NCI-H2227 treated with DMSO at 0.1 percent for 48 hours (cell line): ENCODE measurements at places on chromosomes 16 and 17.

- DNase-seq, result no peak
These were observed 145.8 kb downstream of the SPACA3 start for GRCh38 chr17:33137426-33137825.

GRCh38 chr17:27155866-27156265 is 138.0 kb upstream of the WSB1 start:
- DNase-seq, result no peak

DNA sequence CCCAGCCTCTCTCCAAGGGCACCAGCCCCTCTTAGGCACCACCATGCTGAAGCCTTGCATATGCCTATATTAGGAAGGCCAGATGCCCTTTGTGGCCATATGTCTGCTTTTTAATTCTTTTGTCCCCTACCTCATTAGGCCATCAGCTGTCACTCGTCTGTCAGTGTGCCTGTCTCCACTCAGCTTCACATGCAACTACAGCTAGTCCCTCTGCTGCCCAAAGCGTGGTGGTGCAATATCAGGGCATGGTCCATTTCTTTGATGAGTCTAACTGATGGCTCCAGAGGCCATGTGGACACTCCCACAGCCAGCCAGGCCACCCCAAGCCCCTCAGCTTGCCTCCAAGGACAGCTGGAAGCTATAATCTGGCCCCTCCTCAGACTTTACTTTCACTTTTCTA is 36.3 kb downstream of the MYO18A start:
- peak; percentile 3 for DNase-seq

DNA sequence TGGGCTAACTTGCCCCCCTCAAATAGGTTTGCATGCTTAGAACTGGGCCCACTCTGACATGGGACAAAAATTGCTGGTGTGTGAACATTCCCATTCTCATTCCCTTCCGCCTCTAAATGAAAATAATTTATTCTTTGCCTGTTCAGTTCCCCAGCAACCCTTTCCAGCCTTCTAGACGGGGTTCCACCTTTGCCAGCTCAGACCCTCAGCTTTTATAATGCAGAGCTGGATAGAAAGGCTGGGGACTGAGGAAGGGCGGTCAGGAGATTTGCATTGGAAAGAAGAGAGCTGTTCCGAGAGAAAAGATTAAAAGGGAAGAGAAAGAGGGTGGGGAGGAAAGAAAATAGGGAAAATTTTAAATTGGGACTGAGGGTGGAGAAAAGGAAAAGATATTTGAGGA is 151.1 kb upstream of the WSCD1 start:
- no peak for DNase-seq

GRCh38 chr17:62876673-62877405 is 68.7 kb upstream of the MARCHF10 start:
- DNase-seq, result no peak

- no peak for DNase-seq
These were observed 143.3 kb downstream of the STX8 start for GRCh38 chr17:9432134-9432885.

- peak; percentile 5 for DNase-seq
These were observed 23.1 kb downstream of the LITAFD start for GRCh38 chr16:8905168-8905762.

DNA sequence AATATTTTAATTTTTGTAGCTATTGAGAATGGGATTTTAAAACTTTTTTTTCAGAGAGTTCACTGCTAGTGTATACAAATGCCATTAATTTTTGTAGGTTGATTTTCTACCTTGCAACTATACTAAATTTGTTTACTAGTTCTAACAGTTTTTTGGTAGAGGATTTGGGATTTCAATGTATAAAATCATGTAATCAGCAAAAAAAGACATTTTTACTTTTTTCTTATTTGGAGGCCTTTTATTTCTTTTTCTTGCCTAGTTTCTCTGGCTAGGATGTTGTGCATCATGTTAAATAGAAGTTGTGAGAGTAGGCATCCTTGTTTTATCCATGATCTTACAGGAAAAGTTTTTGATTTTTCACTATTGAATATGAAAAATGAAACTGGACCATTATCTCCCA is 602.9 kb upstream of the KIF2B start:
- DNase-seq, result no peak

GRCh38 chr16:80038566-80038965 is 438.0 kb upstream of the MAF start:
- DNase-seq, result no peak

DNA sequence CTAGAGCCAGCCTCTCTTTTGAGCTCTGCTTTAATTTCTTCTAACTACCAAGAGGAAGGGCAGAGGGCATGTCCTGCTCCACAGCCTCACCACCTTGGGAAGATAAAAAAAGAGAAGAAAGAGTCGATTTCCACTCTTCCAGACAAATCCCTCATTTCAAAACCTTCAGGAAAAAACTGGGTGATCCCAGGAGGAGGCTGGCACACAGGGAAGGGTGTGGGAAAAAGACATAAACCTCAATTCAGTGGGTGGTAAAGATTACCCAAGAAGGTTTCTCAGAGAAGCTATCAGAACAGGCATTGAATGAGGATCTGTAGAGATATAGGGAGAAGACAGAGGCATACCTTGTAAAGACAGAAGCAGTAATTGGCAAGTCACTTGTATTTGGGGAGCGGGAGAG is 79.9 kb upstream of the CRHR1 start:
- DNase-seq, result no peak

GRCh38 chr16:785563-786535 is 2.3 kb downstream of the RPUSD1 start:
- no peak for DNase-seq

- peak; percentile 35 for DNase-seq
These were observed 1.3 kb upstream of the RAB11FIP3 start for GRCh38 chr16:424033-424622.

DNA sequence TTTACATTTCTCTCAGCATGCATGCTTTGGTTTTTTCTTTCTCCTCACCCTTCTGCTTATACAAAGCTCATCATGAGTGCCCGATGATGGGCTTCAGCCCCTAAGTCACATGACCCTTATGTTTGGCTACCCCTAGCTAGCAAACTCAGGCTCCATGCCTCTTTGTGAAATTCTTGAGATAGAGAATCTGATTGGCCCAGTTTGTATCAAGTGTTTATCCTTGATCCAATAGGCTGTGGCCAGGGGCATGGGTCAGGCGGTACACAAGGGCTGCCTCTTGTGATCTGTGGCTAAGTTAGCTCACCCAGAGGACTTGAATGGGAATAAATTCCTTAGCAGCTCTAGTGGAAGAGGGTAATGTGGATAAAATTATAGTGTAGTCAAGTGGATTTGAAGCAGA is 11.5 kb upstream of the TOX3 start:
- DNase-seq, result peak; percentile 6

DNA sequence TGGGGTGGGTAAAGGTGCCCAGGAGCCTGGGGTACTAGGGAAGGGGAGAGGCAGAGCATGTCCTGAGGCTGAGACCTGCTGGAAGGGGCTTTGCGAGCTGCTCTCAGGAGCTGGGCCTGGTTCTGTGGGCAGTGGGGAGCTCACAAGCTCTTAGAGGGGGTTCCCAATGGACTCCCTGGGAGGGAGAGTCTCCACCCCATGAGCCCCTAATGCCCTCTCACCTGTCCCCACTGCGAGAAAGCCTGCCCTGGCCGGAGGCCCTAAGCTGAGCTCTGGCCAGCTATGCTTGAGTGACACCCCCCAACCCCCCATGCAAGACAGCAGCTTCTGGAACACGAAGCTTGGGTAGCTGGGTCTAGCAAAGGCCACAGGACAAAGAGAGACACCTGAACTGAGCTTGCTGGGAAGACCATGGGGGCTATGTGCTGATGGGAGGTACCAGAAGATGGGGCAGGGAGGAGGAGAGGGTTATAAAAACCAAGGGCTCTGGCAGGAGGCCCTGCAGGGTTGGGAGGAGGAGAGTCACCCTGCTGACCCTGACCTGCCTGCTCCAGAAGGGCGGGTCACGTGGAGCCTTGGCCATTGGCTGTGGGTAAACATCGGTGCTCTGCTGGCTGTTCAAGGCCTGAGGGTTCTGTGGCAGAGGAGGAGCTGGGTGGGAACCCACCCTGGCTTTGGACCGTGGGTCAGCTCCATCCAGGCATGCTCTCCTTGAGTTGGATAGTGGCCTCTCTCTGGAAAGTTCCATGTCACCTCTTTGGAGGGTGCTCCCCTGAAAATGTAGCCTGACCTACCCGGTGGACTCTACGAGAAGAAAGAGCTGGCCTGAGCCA is 106.7 kb downstream of the RAB11FIP4 start:
- DNase-seq, result no peak

GRCh38 chr17:57350266-57350665 is 93.9 kb downstream of the MSI2 start:
- no peak for DNase-seq

DNA sequence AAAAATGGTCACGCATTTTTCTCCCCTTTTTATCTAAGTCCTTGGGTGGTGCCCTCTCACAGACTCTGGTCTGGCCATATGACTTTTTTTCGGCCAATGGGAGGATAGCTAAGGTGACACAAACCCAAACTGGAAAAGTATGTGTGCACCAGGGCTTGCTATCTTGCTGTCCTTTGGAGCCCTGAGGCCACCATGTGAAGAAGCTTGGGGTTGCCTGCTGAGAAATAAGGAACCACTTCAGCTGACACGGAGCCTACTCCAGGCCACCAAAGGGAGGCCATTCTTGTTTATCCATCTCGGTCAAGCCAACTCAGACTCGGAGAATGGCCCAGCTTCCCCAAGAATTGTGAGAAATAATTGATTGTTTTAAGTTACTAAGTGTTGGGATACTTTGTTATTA is 111.4 kb upstream of the ZFHX3 start:
- DNase-seq, result no peak

- DNase-seq, result no peak
These were observed 46.4 kb downstream of the ZNF423 start for GRCh38 chr16:49809561-49809960.

DNA sequence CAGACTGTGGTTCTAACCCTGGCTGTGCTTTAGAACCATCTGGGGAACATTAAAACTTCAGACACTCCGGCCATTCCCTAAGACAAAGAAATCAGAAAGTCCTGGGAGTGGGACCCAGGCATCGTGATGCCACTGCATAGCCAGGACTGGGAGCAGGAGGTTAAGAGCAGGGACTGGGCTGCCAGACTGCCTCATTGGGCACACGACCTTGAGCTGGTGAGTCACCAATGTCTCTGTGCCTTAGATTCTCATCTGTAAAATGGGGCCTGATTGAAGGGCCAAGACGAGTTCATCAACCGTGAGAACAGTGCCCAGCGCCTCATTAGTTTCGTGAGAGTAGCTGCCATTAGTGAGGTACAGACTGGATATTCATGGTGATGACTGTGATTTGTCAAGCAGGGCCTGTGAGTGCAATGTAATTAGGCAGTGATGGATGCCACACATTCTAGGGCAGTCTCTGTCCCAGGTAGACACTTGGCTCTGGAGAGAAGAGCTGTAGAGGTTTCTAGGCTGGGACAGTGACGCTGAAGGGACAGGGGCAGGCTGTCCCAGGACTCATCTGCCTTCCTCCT is 196.8 kb downstream of the NTN1 start:
- DNase-seq, result no peak

- DNase-seq, result no peak
These were observed 10.0 kb upstream of the MRPS23 start for GRCh38 chr17:57859601-57860413.

DNA sequence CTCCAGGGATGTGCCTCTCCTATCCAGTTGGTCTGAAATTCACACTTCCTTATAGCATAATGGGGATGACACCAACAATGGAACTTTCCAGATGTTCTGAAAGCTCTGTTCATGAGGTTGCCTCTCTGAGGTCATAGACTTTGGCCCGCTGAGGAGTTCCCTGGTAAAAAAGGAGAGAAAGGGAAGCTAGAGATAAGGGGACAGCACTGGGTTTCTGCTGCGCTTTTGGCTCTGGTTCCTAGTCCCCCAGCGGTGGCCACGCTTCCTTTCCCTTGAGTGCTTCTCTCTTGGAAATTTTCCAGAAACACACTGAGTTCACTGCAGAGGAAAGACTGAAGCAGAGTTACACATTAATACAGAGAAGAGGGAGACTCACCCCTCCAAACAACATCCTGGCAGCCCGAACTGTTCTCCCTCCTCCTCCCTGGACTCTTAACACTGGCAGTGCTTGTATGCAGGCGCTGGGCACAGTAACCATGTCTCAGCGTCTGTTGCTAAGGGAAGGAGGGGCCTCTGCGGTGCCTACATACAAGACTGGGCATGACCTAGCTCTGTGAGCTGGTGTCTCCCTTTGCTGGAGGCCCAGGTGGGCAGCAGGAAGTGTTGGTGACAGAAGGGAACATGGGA is at the start of gene DNAH3:
Gene DNAH3, minus strand, starts transcription at position 472 of the 627 bp plus-strand sequence. CDS start 527 bp downstream, outside the sequence.
- DNase-seq, result peak; percentile 26

DNA sequence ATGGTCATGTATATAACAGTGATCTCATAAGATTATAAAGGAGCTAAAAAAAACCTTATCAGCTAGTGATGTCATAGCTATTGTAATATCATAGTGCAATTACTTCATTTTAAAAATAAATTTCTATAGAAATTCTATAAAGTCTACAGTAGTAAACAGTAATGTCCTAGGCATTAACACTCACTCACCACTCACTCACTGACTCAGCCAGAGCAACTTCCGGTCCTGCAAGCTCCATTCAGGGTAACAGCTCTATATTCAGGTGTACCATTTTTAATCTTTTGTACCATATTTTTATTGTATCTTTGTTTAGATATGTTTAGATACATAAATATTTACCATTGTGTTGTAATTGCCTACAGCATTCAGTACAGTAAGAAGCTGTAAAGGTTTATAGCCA is 524.4 kb upstream of the CDH5 start:
- no peak for DNase-seq

GRCh38 chr16:28537964-28538732 is 626 bp downstream of the NUPR1 start:
- DNase-seq, result no peak

- DNase-seq, result no peak
These were observed 3.4 kb downstream of the MTSS2 start for GRCh38 chr16:70682239-70683145.

DNA sequence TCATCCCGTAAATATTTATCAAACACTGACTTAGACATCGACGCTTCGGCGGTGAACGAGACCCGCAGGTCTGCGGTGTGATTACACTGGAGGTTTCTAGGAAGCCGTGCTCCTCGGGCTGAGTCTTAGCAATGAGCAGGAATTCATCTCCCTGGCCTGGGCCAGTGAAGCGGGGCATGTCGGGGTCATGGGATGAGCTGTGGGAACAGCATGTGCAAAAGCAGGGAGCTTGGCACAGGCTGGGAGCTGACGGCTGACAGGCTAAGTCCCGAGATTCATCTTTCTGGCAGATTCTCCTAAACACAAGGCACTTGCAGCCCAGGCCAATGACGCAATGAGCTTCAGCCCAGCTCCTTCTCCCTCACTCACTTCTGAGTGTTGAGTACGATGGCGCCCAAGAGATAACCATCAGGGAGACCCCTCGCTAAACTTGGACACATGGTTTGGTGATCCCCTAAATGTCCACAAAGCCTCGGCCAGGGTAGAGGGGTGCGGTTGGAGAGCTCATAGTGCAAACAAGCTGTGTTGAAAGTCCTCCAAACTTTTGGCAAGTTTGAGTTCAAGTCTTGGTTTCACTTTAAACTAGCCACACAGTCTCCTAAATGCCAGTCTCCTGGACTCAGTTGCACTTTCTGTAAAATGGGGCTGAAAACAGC is 12.8 kb downstream of the CRISPLD2 start:
- DNase-seq, result no peak
